Myometrial cell (primary cell): ENCODE measurements at places on chromosomes 16 and 17. TPM values are rescaled to one million over a fixed set of nuclear protein-coding genes. Genes with fewer than 3 reads are reported as not detected.

Gene DERL2
- 28.9 and 36.0 TPM in 2 replicates for total RNA-seq

Gene LGALS9C
- not detected in 2 replicates for total RNA-seq

Gene GDE1
- 55.6 and 61.9 TPM in 2 replicates for total RNA-seq

Gene WFIKKN1
- total RNA-seq: 0.86 TPM in 1 of 2 replicates, not detected in the other

Gene ODAD4
- total RNA-seq: 0.71 and 1.7 TPM in 2 replicates

Gene STX1B
- 0.86 and 1.4 TPM in 2 replicates for total RNA-seq

Gene KRT32
- 0.18 TPM in 1 of 2 replicates, not detected in the other for total RNA-seq

Gene TEKT5
- total RNA-seq: not detected in 2 replicates

Gene IKZF3
- not detected in 2 replicates for total RNA-seq

Gene OTOP3
- not detected in 2 replicates for total RNA-seq

Gene IL34
- 0.89 and 2.3 TPM in 2 replicates for total RNA-seq

Gene FOXO3B
- total RNA-seq: 5.1 and 6.1 TPM in 2 replicates

Gene CACNB1
- total RNA-seq: 4.6 and 5.0 TPM in 2 replicates

Gene RCVRN
- total RNA-seq: not detected in 2 replicates

Gene GINS3
- total RNA-seq: 2.1 and 4.9 TPM in 2 replicates

Gene ABCA6
- total RNA-seq: 14.2 and 16.4 TPM in 2 replicates

Gene HCFC1R1
- total RNA-seq: 23.1 and 24.1 TPM in 2 replicates
